Globus pallidus (tissue), 1 donor: ENCODE measurements at places on chromosomes 3 and 15.

GRCh38 chr15:74365598-74366445, 1.6 kb downstream of the CYP11A1 start:
- DNase-seq = no peak

GRCh38 chr3:16849795-16850194, 35.0 kb upstream of the PLCL2 start:
- no peak for DNase-seq

DNA sequence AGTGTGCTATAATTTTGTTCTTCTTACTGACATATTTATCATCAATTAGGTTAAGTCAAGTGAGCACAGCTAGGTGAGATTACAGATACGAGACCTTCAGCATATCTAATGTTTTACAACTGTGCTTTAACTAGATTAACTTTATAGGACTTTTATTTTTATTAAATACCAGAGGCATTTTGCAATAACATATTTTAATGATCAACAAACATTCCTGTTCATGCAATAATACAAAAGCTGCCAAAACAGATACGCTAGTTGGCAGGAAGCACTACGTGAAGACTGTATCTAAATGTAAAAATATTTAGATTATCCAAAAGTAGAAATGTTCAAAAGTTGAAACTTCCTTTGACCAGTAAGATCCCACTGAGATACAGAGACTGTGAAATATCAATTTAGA, 139.1 kb downstream of the CBLB start:
- DNase-seq = no peak

DNA sequence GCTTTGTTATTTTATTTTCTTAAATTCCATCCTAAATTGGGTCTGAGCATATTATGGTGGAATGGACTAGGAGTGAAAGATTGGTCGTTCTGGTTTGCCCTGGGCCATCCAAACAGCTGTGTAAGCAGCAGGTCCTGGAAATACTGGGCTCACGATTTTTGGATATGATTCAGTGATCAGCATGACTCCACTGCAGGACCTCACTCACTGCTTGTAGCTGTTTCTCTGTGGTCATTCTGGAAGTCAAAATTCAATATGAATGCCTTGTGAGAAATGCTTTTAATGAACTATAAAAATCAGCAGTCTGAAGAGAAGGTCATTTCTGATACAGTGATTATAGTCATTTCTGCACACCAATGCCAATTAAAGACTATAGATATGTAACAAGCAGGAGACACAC, 185.0 kb downstream of the RBMS3 start:
- no peak for DNase-seq

DNA sequence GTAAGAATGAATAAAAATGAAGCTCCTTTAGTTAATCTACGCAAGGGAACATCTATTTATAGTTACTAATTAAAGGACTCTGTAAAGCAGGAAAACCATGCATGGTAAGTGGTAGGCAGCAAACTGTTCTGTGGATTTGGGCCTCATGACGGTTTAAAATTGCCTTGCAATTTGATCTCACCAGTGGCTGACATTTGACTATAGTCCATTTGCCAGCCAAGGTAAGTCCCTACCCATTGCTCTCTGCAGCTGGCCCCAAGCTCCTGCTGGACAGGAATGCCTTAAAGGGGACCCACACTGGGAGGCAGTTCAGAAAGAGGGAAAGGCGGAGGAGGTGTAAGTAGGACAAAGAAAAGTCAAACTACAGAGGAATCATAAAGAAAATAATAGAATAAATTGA, 203.3 kb downstream of the PLCL2 start:
- DNase-seq = no peak

DNA sequence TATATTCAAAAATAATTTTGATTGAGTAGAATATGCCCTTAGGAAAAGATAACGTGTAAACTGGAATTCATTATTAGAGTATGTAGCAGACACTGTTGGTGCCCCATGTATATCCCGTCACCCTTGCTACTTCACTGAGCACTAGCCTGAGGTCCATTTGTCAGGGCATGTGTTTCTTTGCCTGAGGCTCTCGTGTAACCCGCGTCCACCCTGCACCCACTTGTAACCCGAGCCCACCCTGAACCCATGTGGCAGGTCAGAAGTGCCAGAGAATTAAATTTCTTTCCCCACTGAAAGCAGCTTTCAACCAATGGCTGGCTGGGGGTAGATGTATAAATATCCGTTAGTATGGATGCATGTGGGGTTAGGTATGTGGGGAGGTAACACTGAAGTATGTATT, 474.2 kb upstream of the ZNF385D start:
- DNase-seq = no peak

- DNase-seq = no peak
Observed at GRCh38 chr3:190692256-190692655, 170.2 kb downstream of the GMNC start.
